Activated naive CD8-positive, alpha-beta T cell treated with anti-CD3 and anti-CD28 coated beads for 36 hours (primary cell): ENCODE measurements at places on chromosomes 16 and 17. TPM values are rescaled to one million over a fixed set of nuclear protein-coding genes. Genes with fewer than 3 reads are reported as not detected.

The C1QTNF8 gene
- not detected for total RNA-seq

The LYRM9 gene
- total RNA-seq: 4.0 TPM

The TPSD1 gene
- total RNA-seq: not detected

The EVI2B gene
- 16.5 TPM for total RNA-seq

The SRL gene
- not detected for total RNA-seq

The KRT25 gene
- not detected for total RNA-seq

The NPIPA2 gene
- 1.3 TPM for total RNA-seq
